ENCODE measurements at places on chromosomes 2 and 18.

DNA sequence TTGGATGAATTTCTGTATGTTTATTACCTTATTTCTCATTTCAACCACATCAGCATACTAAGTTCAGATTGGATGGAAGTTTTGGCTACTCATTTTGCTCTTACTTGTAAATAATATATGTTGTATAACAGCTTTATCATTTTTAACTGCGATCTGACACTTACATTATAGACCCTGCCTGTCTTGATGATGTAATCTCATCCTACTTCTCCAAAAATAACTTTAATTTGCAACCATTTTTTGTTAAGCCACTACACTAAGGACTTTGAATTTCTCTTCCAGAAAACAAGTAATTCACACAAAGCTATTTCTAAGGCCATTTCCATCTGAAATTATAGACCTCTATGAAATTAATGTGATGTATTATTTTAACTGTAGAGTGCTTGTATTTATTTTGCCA, 240.7 kb downstream of the WDR7 start:
- no peak for DNase-seq

DNA sequence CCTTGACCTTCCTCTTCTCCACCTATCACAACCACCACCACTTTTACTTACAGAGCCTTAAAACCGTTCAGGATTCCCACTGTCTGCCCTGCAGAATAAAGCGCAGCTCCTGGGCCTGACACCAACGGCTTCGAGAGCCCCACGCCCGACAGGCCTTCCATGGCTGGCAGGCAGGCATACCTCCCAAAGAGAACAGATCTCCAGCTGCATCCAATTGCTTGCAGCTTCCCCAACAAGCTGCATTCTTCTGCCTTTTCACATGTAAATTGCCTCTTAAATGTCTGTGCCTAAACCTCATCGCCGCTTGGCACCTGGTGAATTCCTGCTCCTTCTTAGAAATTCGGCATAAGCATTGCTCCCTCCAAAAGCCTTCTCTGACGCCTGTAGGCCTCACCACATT, 31.5 kb upstream of the FAM124B start:
- no peak for DNase-seq

- peak; percentile 97 for DNase-seq
Observed at GRCh38 chr2:177169810-177170514, 42.6 kb upstream of the HNRNPA3 start.

DNA sequence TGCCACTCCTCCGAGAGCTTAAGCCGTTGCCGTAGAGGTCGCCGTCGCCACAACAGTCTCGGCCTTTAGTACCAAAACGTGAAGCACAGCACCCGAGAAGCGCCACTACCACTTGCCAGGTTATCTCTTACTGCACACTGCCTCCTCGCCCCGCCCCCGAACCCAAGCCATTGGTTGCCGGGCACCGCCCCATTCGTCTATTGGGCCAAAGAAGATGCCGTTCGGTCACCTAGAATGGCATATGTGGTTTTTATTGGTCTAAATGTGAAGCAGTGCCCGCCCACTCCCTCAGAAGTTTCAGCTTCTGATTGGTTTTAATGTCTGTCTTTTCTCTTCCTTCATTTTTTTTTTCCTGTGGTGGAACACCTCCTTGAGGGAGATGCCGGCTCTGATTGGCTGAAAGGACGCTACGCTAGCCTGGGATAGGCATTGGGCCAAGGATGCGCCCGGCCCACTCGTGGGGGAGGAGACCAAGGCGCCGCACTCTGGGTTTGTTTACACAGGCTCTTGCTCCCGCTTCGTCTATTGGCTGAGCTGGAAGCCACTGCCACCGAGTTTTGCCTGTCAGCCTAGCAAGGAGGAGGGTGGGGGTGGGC, at the start of gene PAIP2B:
PAIP2B (minus strand) TSS at position 139 of the 596 bp plus-strand sequence. CDS start 24,514 bp downstream, outside the sequence.
- peak; percentile 99 for DNase-seq

GRCh38 chr2:50126845-50127244, 905.1 kb downstream of the NRXN1 start:
- peak; percentile 98 for DNase-seq
